Activated effector memory CD4-positive, alpha-beta T cell treated with anti-CD3 and anti-CD28 coated beads, Interleukin-2, amount 50 U/mL, for 16 hours (primary cell): ENCODE measurements at places on chromosomes 1 and 21.

DNA sequence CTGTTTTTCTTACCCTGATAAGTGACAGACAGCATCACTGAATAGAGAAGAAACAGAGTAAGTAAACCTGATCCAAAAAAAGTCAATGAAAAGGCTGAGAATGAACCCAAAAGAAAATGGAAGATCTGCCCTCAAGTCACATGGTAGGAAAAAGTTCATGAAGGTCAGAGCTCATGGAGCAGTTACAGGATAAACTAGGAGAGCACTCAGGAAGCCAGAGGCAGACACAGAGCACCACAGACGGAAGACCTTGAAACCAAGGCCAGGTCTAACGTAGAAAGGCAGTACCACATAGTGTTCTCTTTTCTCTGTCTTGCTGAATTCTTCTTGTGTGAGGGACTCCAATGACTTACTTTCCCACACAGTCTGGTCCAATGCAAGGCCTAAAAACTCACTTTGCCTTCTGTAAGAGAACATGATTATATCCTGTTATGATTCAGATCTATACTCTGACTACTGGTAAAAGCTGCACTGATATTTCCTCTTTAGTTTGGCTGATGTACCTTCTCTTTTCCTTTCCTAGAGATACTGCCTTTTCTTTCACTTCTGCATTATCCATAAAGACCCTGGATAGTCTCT lies 40.8 kb downstream of the RTCA start:
- no peak for DNase-seq

GRCh38 chr1:245126530-245126929 lies 28.3 kb upstream of the KIF26B start:
- DNase-seq, result no peak

- DNase-seq, result no peak
Measured at GRCh38 chr1:150826299-150826698, 18.2 kb upstream of the CTSK start.

- no peak for DNase-seq
Measured at GRCh38 chr1:208154040-208154439, 90.1 kb downstream of the PLXNA2 start.

GRCh38 chr1:201508809-201509208 lies 1.9 kb upstream of the CSRP1 start:
- DNase-seq, result no peak

GRCh38 chr1:25099343-25099951 lies 132.9 kb downstream of the SYF2 start:
- DNase-seq, result no peak

DNA sequence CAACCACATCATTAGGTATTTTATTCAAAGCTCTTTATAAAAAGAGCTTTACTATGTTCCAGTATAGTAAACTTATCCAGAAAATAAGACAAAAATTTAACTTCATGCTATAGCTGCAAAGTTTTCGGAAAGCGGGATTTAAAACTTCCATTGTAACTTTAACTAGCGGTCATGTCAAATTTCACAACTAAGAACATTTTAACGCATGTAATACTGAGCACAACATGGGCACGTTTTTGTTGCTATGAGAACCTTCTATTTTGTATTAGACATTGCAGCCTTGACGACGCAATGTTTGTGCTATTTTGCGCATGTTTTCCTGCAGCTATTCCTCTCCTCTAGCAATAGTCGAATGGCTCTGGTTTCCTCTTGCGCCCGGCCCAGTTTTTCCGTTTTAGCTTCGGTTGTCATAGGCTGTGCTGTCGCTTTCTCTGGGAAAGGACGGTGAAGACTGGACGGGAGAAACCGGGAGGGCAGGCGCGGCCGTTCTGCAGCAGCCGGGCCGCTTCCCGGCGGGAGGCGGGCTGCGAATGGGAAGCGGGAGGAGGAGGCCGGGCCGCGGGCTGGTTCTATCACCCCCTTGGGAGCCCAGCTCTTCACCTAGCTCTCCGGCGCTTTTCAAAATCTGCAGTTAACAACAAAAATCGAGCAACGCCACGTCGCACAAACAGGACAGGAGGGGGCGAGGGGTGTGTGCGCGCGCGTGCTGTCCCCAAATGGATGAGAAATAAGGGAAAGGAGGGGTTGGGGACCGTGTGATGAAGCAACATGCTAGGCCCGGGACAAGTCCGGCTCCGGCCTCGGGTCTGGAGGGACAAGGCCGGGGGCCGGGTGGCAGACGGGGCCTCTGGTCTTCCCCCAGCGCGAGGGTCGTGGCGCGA lies 105.3 kb upstream of the HNRNPU start:
- DNase-seq, result peak; percentile 85

DNA sequence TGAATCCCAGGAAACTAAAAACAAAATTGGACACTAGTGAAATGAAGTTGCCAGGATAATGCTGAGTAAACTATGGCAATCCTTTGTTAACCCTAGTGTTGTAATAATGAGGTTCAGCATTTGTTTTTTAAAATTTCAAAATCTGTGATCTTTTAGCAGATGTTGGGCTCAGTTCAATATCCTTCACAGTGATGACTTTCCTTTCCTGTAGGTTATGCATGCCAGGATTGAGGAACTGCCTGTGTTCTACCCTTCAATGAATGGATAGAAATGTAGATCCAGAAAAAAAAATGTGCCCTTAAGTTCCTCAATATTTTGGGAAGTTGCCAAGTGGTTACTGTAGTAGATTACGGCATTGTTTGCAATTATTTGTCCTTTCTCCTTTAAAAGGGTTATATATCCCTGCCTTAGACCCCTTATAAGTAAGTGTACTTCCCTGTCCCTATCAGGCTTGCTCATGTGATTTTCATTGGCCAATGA lies 35.5 kb upstream of the IRF2BP2 start:
- DNase-seq, result no peak
